ENCODE measurements at places on chromosomes 12 and 14.

- DNase-seq, result no peak
Observed at GRCh38 chr12:18749386-18749957, 11.6 kb downstream of the CAPZA3 start.

DNA sequence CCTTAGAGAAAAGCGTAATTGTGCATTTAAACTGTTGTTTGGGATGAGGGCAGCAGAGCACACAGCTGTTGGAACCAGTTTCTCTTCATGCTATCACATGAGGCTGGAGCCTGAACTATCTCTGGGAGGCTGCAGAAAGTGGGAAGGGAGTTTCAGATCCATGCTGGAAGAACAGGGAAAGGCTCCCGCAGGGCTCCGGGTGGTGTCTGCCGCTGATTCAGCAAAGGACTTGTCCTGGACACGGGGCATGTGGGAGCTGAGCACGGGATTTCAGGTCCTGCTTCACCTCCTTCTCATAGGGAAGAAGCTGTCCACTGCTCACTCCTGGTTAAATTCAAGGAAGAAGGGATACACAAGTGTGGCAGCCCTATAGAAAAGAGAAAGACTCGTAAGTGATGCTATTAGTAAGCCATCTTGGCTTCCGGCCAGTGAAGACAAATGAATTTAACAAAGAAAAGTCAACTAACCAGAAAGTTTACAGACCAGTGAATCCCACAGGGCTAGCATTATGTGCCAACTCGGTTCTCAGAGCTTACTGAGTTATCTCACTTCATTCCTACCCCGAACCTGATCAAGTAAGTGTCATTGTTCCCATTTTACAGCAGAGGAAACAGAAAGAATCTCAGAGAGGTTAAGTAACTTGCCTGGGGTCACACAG is 6.7 kb upstream of the FZD10 start:
- DNase-seq, result no peak

GRCh38 chr14:50953502-50953901 is 9.2 kb upstream of the PYGL start:
- no peak for DNase-seq

DNA sequence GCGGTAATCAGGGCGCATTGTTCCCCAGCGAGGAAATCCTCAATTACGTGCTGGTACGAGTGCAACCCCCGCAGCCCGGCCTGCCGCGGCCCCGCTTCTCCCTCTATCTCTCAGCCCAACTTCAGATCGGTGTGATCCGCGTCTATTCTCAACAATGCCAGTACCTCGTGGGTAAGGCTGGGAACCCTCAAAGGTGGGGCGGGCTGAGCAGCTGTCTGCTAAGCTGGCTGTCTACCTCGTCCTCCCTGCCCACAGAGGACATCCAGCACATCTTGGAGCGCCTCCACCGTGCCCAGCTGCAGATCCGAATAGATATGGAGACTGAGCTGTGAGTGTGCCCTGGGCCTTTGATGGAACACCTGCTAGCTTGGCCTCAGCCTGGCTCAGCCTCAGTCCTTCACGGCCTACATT is 996 bp downstream of the REC8 start:
- DNase-seq, result no peak

DNA sequence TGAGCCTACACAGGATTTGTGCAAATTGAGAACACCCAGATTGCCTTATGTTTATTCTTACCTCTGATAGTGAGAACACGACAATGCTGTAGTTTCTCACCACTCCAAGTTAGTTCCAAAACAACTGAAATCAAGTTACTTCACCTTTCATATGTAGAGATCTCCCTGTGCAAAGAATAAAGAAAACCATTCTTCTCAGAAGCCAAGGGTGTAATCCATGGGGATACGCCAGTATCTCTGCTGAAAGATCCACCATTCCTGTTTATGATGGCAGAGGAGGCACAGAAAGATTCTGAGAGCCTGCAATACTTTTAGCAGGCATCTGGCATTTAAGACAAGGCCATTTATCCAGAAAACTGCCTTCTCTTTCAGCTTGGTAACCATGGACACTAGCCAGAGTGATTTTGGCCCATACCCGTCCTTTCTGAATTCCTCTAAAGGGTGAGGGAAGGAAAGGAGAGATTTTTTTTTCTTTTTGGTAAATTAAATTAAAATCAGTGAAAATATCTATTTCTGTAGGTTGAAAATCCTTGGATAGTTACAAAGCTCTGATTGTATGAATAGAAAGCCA is 355.4 kb upstream of the FAR2 start:
- DNase-seq, result no peak

DNA sequence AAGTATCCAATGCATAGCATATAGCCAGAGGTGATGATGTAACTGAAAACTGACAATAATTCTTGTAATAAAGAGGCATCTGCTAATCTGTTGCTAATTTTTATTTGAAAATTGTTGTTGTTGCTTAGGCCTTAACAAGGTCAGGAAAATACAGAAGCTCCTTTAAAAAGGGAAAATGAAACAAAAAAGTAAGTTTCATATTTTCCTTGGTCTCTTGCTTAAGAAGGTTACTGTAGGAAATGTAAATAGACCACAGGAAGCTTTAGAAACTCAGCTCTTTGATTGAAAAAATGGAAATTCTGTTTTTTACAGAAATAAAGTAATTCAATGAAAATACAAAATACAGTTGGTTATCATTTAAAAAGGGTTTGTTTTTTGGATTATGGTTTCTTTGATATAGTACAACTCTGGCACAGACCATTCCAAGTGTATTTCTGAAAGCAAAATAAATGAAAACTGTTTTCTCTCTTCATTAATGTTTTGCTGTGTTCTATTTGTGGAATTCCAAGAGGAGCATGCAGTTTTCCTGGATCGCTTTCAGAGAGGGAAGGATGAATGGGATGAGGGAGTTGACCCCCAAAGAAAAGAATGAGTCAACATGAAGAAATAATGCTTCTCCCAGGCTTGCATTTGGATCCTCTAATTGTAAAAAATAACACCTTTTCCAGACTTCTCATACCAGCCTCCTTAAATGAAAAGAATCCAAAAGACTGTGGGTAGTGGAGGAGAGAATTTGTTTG is 398.0 kb upstream of the FAR2 start:
- no peak for DNase-seq
